CD4-positive, alpha-beta T cell treated with Interleukin-17A for 4 hours (primary cell): ENCODE measurements at places on chromosomes 5 and 9.

GRCh38 chr5:91443023-91443422, 59.9 kb upstream of the ARRDC3 start:
- DNase-seq = no peak

- DNase-seq = no peak
Measured at GRCh38 chr9:1025131-1025530, 25.0 kb upstream of the DMRT2 start.

DNA sequence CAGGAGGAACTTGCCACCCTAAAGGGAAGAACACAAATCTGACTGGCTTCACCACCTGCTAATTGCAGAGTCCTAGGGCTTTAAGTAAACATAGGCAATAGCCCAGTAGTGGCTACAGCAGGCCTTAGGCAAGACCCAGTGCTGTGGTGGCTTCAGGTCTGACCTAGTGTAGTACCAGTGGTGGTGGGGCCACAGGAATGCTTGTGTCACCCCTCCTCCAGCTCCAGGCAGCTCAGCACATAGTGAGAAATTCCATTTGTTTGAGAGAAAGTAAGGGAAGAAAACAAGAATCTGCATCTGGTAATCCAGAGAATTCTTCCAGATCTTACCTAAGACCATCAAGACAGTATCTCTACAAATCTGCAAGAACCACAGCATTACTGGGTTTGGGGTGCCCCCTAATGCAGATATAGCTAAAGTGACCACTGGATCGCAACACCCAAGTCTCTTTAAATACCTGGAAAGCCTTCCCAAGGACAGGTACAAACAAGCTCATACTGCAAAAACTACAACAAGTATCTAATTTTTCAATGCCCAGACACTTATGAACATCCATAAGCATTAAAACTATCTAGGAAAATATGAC, 102.6 kb upstream of the TRPM3 start:
- DNase-seq = no peak

DNA sequence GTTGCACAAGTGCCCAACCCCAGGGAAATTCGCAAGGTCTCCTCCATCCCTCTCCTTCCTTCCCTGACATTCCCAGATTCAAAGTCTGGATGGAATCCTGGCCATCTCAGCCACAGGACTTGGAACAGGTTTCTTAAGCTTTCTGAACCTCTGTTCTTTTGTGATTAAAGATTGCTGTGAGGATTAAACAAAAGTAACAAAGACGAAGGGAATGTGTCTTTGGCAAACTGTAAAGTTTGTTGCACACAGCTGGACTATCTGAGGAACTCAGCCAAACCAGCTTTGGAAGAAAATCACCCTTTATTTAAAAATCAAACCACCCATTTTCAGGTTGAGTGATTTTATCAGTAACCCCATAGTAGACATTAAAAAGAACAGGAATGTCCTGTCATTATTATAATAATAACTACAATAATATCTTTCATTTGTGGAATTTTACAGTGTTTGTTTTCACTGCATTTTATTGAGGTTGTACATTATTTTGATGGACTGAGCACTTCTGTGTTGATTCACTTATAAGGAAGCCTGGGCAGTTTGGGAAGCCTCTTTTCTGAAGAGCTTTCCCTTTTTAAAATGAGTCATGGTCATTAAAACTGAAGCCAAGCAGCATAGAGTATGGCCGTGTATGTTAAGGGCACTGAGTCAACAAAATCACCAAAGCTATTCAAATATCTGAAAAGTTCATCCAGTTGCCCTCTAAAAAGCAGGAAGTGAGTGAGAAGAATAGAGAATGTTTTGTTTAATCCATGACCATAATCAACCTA, 310.2 kb downstream of the AGTPBP1 start:
- no peak for DNase-seq

DNA sequence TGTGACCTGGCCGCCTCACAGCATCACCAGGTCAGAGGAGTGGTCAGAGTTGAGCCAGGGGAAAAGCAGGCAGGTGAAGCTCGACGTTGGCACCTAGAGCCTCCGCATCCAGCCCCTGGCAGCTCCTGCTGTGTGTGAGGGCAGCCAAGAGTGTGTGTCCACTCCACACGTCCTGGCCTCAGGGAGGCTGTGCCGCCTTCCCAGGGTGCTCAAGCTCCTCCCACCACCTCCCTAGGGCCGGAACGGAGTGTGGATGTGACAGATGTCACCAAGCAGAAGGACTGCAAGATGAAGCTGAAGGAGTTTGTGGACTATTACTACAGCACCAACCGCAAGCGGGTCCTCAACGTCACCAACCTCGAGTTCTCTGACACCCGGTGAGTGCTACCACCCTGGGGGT, 72.5 kb downstream of the PHF2 start:
- DNase-seq = no peak

- no peak for DNase-seq
Measured at GRCh38 chr5:26948921-26949320, 89.5 kb downstream of the CDH9 start.

DNA sequence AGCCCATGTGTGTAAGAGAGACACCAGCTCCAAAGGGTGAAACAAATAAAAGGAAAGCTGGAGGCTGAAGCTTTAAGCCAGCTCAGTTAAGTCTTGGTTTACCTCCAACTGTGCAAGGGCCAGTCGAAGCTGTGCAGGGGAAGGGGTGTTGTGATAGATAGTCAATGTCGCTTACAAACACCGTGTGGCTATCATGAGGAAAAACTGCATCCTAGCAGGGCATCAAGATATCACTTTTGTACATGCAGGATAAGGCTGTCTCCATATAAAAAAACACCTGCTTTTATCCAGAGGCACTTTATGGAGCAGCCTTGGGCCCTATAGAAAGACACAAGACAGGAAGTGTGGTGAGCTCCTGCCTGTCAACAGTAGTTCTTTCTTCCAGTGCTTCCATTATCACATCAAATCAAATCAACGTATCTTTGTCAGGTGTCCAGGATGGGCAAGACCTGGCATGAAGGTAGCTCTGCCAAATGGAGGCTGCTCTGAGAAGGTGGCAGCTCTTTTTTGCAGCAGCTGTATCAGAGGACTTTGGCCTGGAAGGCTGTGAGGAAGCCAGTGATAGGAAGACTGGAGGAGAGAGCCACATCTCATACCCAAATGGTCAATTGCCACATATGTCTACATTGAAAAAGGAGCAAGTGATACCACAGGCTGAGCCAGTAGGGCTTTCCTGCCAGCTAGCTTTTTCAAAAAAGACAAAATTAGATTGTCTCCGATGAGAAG, 29.3 kb upstream of the SELENOP start:
- DNase-seq = no peak

GRCh38 chr5:14767735-14768507, 103.4 kb downstream of the OTULIN start:
- no peak for DNase-seq

- DNase-seq = peak; percentile 57
Measured at GRCh38 chr9:93575796-93576257, 557 bp upstream of the PHF2 start.

DNA sequence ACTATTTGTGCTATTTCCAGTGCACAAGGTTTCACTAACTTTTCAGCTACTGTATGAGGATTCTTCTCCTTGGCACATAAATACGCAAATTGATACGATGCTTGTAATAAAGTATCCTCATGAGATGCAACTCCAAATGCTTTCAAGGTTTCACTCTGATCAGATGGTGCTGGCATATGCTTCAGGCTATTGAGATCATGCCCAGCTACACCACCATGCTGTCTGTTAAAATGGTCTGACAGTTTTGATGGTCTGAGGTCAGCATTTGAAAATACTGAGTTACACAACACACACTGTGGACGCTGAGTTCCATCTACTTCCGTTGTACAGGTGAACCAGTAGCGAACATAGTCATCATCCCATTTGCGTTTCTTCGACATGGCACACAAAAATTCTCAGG, 4.7 kb downstream of the FAM200C start:
- no peak for DNase-seq

- no peak for DNase-seq
Measured at GRCh38 chr5:149498724-149499336, 52.4 kb downstream of the CSNK1A1 start.

DNA sequence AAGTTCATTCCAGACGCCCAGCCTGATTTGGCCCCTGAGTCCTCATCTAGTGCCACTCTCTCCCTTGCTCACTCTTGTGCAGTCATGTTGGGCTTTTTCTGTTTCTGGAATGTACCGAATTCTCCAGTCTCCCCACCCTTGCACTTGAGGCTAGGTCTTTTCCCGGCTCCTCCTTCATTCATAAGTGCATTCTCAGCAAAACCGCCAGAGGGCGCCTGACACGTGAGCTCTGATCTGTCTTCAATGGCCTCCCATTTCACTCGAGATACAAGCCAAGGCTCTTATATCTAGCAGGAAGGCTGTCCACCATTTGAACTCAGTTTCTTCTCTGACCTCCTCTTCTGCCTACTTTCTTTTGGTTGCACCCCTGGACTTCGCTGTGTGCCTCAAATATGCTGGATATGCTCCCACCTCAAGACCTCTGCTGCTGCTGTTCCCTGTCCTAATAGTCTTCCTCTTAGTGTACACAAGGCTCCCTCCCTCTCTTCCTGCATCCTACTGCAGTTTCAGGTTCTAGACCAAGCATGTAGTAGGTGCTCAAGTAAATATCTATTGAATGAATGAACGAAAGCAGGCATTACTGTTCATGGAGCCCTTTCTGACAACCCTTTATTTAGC, 568.1 kb upstream of the WWC1 start:
- peak; percentile 50 for DNase-seq

GRCh38 chr9:32405506-32405905, 21.1 kb downstream of the ACO1 start:
- no peak for DNase-seq

GRCh38 chr5:179886190-179886911, 21.3 kb downstream of the TBC1D9B start:
- no peak for DNase-seq

GRCh38 chr5:137203011-137203632, 296.0 kb downstream of the SPOCK1 start:
- DNase-seq = no peak

DNA sequence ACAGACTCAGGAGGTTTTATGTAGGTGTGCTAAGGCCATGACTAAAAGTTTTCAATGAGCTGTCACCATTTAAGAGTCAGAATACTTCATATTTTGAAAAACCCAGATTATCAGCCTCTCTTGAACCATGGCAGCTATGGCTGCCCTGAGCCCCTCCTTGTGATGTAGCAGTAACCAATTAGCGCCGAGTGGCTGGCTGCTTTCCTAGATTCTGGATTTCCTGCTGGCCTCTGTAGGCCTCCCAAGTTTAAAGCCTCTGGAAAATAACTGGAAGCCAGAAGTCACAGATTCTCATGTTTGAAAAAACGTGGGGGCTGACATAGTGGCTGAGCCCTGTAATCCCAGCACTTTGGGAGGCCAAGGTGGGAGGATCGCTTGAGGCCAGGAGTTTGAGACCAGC, 25.5 kb downstream of the DAB2IP start:
- DNase-seq = no peak

- DNase-seq = no peak
Measured at GRCh38 chr9:85212209-85212608, 529.5 kb downstream of the AGTPBP1 start.

- DNase-seq = no peak
Measured at GRCh38 chr5:9335754-9336495, 209.9 kb downstream of the SEMA5A start.

GRCh38 chr5:77168161-77168878, 42.2 kb upstream of the PDE8B start:
- DNase-seq = no peak

DNA sequence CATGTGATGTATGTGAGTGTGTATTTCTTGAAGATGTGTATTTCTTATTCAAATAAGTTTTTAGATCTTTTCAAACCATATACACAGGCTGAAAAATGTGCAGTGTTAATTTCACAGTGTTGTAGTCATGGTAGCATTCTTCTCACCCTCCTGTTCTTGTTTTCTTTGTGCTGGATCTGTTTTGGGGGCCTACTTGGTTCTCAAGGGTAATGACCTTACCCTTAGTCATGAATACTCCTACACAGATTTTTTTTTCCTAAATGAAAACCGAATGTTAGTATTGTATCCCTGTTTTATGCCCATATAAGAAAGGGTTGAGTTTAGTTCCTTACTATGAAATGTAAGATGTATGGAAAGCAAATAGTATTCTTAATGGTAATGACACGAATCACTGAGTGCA, 88.0 kb downstream of the SLC44A1 start:
- no peak for DNase-seq

- DNase-seq = no peak
Measured at GRCh38 chr9:95793924-95794828, 81.3 kb upstream of the ERCC6L2 start.

DNA sequence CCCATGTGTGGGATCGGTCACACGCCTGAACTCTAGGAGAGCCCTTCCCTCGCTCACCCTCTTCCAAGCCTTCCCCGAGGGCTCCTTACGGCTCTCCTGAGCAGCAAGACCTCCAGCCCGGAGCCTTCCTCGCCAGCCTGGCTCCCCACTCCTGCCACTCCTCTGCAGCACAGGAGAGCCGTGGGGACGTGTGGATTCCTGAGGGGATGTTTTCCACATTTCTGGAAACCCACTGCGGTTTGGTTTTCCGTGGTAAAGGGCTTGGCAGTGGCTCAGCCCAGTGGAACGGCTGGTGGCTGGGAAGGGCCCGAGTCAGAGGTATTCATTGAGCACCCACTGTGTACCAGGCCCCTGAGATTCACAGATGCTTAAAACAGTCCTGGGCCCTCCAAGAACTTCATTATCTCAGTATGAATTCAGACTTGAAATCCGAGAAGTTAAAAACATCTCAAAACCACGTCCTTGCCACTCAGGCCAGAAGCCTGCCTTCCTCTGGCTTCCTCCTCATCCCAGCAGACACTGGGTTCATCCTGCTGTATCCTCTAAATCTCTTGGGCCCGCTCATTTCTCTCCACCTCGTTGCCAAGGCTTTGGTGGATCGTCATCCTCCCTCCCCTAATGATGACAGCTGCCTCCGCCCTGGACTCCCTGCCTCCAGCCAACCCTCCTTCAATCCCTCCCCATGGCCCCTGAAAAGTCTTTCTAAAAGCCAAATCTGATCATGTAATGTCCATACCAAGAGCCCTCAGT, 109.6 kb downstream of the FGF18 start:
- DNase-seq = no peak

DNA sequence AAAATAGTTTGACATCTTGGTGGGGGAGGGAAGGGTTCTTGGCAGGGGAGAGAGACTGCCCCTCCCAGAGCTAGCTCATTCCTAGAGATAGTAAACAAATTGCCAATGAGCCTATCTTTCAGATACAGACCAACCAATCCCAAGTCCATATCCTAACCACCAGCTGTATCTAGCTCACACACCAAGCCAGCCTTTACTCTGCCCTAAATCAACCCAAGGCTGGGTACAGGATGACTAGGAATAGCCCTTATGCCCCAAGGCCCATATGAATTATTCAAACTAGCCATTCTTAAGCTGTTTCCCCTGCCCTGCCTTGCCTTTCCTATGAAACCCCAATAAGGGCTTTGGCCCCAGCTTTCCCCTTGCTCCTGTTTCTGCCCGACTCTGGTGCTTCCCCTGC, 281.3 kb upstream of the PANK3 start:
- DNase-seq = no peak
